ENCODE measurements at places on chromosomes 2 and 18.

DNA sequence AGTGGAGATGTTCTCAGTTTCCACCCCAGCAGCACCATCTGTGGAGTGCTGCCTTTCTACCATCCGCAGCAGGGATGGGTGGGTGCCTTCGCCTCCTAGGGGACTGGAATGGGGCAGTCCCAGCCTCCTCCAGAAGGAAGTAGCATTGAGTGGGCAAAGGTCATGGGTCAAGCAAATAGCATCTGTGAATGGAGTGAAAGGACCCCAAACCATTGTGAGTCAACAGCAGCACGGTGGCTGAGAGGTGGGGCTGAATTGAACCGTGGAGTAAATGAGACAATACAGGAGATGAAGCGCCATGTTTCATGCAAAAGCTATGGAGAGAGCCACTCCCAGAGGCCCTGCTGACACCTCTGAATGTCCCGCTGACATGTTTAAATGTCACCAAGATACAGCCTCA, 9.7 kb downstream of the GPR55 start:
- no peak for DNase-seq

- no peak for DNase-seq
Observed at GRCh38 chr2:31161637-31162036, 23.4 kb upstream of the GALNT14 start.

- no peak for DNase-seq
Observed at GRCh38 chr2:241901500-241902351, 32.2 kb downstream of the RTP5 start.

DNA sequence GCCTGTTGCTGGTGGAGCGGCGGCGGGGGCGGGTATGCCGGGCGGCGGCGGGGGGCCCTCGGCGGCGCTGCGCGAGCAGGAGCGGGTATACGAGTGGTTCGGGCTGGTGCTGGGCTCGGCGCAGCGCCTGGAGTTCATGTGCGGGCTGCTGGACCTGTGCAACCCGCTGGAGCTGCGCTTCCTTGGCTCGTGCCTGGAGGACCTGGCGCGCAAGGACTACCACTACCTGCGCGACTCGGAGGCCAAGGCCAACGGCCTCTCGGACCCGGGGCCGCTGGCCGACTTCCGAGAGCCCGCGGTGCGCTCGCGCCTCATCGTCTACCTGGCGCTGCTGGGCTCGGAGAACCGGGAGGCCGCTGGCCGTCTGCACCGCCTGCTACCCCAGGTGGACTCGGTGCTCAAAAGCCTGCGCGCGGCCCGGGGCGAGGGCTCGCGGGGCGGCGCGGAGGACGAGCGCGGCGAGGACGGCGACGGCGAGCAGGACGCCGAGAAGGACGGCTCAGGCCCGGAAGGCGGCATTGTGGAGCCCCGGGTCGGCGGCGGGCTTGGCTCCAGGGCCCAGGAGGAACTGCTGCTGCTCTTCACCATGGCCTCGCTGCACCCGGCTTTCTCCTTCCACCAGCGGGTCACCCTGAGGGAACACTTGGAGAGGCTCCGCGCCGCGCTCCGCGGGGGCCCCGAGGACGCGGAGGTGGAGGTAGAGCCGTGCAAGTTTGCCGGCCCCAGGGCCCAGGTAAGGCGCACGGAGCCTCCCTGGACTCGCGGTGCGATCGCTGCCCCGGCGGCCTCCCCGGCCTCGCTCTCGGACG, 1.0 kb downstream of the ZCCHC2 start:
- DNase-seq: peak; percentile 61

GRCh38 chr2:64839844-64840243, 149.4 kb upstream of the SLC1A4 start:
- no peak for DNase-seq

GRCh38 chr2:229701716-229702115, 12.6 kb downstream of the DNER start:
- no peak for DNase-seq

DNA sequence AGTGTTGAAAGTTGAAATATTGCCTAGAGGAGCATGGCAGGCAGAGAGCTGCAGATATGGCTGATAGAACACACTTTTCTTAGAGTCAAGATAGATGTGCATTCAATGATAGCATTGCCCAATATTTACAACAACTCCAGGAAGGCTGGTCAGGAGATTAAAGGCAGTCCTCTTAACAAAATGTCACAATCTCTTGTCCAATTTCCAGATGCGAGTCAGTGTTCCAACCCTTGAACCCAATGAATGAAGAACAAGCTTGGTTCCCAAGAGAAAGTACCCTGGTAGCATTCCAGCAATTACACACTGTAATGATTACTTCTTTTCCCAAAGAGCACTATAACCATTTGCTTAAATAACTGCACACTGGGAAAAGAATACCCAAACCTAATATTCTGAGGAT, 839.4 kb upstream of the VRK2 start:
- no peak for DNase-seq

DNA sequence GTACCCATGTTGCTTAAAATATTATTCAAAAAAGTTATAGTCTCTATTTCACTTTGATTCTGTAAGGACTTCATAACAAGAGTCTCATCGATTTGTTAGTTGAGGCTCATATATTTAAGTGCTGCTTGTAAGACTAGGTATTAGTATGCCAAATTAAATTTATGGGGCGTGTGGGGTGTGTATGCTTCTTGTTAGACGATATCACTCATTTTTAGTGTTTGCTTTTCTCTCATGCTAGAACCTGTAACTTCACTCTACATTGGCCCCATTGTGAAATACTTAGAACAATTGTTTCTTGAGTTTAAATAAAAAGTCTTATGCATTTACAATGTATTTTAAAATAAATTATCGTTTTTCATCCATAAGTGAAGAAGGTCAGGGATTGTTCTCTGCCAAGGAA, 63.6 kb downstream of the CTNNA2 start:
- DNase-seq: no peak

DNA sequence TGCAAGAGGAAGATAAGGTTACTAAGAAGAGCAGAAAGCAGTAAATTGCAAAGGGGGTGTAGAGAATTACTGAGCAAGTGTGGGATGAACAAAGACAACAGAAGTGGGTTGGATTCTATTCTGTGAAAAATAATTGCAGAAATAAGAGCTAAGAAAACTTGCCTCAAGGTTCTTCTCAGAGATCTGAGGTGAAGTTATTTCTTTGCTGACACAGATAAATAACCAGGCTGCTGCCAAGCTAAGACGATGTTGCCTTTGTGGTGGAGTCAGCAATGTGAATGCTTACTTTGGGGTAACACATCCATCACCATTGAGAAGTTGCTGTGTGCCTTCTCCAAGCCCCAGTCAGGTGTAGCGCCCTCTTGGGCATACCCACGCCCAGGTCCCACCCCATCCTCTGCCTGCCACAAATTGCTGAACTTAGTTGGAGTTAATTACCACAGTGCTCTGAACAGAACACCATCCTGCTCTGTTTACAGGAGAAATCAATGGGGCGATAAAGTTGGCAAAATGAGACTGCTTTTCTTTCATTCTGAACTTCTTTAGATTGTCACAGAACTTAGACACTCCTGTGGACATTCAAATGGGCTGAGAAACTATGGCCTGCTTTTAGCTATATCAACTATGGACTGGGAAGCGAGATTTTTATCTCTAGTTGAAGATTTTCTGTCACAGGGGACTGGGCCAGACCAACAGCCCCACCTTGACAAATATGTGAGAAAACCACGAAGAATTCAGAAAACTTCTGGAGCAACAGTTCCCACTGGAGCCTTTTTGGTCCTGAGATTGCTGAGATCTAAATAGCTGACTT, 283.6 kb downstream of the TMX3 start:
- no peak for DNase-seq

DNA sequence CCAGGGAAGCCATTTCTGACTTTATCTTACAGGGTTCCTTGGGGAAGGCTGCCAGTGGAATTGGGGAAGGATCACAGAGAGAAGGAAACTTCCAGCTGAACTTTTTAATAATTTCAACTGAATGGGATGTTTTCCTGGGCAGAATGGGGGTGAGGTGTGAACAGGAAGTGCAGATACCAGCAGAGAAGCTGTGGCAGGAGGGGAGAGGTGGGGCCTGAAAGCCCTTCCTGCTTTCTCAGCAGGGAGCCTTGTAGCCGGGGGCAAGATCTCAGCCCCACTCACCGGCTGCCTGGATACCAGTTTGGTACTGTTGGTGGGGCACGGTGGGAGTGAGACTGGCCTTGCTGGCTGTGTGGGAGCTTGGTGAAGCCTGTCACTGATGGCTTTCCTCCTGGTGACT, 170.5 kb downstream of the ZBTB7C start:
- no peak for DNase-seq
